Type B pancreatic cell (in vitro differentiated cells): ENCODE measurements at places on chromosomes 13 and 19. TPM values are rescaled to one million over a fixed set of nuclear protein-coding genes. Genes with fewer than 3 reads are reported as not detected.

The MED29 gene
- total RNA-seq = 37.3 and 40.8 TPM in 2 replicates

The SYCN gene
- total RNA-seq = not detected in 2 replicates

DNA sequence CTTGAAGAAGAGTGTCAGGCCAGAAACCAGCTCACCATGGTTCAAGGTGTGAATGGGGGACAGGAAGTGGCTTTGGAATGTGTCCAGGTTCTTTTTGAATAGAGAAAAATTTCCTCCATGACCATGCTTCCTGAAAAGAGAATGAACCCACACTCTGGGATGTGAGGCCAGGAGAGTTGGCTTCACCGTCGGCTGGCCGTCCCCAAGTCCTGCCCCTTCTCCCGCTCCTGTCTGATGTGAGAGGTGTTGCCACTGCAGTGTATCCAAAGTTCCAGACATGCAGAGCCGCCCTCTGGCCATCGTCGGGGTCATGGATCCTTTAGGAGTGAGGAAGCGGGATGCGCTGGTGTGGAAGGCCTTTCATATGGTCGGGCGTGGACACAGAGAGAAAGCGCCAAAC is 101.2 kb downstream of the COL4A2 start:
- H3K4me3 ChIP-seq = no peak overlapping the region
- H3K4me1 ChIP-seq = peaks cover 30% of the 10 kb centered on the region
- DNase-seq = no peak
- no peak overlapping the region for H3K27ac ChIP-seq
- peaks cover 11% of the 10 kb centered on the region for H3K36me3 ChIP-seq
- H3K27me3 ChIP-seq = no peaks in the 10 kb centered on the region

DNA sequence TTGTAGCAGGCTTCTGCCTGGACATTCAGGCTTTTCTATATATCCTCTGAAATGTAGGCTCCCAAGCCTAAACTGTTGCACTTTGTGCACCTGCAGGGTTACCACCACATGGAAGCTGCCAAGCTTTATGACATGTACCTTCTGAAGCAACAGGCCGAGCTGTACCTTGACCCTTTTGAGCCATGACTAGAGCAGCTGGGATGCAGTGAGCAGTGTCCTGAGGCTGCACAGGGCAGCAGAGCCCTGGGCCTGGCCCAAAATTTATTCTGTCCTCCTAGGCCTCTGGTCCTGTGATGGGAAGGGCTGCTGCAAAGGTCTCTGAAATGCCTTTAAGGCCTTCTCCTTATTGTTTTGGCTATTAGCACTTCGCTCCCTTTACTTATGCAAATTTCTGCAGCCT is 23.5 kb upstream of the CD177 start:
- H3K27ac ChIP-seq = no peak overlapping the region
- H3K4me1 ChIP-seq = no peaks in the 10 kb centered on the region
- H3K4me3 ChIP-seq = no peak overlapping the region
- no peaks in the 10 kb centered on the region for H3K27me3 ChIP-seq

The RFC3 gene
- 16.7 and 30.0 TPM in 2 replicates for total RNA-seq

- no peak for DNase-seq
- H3K27me3 ChIP-seq = no peaks in the 10 kb centered on the region
- H3K4me3 ChIP-seq = no peak overlapping the region
Measured at GRCh38 chr13:47396915-47397314, 500.1 kb upstream of the HTR2A start.

The FUT3 gene
- 6.6 and 16.3 TPM in 2 replicates for total RNA-seq

DNA sequence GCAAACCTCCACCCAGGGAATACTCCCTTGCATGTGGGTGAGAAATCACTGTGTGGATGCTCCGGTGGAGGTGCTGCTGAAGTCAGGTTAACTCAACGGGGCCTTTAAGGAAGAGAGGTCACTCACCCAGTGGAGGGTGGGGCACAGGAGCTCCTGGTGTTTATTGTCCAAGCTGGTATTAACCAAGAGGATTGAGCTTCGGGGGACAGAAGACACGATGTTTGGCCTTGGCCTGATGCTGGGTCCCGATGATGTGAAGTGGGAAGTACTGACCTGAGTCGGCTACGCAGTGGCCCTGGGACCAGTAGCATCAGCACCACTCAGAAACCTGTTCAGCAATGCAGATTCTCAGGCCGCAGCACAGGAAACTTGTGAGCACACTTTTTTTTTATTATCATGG is 85.7 kb upstream of the WASF3 start:
- H3K4me1 ChIP-seq = peaks cover 18% of the 10 kb centered on the region
- no peak for DNase-seq
- H3K27me3 ChIP-seq = no peaks in the 10 kb centered on the region
- no peak overlapping the region for H3K4me3 ChIP-seq
- H3K27ac ChIP-seq = no peak overlapping the region
- H3K36me3 ChIP-seq = no peaks in the 10 kb centered on the region

DNA sequence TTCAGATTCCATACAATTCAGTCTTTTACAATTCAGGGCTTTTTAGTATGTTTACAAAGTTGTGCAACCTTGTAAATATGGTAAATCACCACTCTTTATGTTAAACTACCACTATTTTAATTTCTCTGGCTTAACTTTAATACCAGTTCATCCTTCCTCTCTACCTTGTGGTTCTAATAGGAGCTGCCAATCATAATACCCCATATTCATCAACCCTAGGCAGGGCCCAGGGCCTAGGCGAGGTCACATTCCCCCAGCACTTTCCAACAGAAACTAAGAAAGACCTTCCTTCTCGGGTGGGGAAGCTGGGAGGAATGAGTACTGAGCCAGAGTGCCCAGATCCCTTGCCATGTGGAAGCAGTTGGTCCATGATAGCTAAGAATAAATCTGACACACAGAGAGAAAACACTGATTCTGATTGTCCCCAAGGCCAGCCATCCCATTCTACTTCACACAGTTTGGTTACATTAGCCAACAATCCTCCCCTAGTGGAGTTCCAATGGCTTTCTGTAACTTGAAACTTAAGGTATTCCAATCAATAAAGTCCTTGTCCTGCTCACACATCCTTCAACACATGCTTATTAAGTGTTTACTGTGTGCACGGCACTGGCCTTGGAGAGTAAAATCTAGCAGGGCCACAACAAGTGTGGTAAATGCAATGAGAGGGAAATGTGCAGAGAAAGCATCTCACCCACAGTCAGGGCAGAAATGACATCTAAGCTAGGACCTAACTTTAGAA is 76.8 kb downstream of the NUFIP1 start:
- no peaks in the 10 kb centered on the region for H3K27me3 ChIP-seq
- H3K4me3 ChIP-seq = no peak overlapping the region
- H3K36me3 ChIP-seq = no peaks in the 10 kb centered on the region
- H3K4me1 ChIP-seq = peaks cover 7% of the 10 kb centered on the region

The PEAK3 gene
- total RNA-seq = 0.10 TPM in 1 of 2 replicates, not detected in the other

GRCh38 chr13:75345193-75345592 is 136.8 kb downstream of the TBC1D4 start:
- peaks cover 28% of the 10 kb centered on the region for H3K36me3 ChIP-seq
- DNase-seq = no peak
- H3K4me3 ChIP-seq = no peak overlapping the region

DNA sequence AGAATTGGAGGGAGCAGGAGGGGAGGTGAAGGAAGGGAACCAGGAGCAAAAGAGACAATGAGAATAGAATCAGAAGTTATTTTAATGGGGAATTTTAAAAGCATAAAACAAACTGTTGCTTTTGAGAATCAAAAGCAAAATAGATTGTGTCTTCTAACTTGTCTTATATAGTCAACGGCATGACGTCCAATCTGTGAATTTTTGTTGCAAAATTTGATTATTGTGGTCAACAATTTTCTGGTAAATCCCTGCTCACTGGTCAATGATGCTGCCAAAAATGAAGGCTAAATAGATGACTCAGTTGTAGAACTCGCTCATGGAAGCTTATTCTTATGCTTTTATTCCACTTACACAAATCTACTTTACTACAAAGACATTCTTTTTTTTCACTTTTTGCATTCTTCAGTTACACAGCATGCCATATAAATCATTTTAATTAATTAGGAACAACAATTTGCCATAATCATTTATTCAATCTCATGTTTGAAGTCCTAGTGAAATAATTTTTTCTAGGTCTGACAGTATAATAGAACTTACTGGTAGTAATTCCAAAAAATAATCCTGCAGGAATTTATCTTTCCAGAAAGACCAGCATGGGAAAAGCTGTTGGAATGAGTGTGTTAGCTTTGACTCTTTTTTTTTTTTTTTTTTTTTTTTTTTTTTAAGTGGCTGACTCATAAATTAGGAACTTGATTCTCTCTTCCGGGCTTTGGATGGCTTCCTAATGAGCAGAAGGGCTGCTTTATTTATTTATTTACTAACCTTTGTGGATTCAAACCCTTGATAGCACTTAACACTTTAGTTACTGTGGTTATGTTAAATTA is 256.9 kb downstream of the SPRY2 start:
- peaks cover 21% of the 10 kb centered on the region for H3K4me1 ChIP-seq
- DNase-seq = no peak
- H3K4me3 ChIP-seq = peak overlapping the region; percentile 11
- H3K36me3 ChIP-seq = no peaks in the 10 kb centered on the region
- no peaks in the 10 kb centered on the region for H3K27me3 ChIP-seq
- no peak overlapping the region for H3K27ac ChIP-seq

DNA sequence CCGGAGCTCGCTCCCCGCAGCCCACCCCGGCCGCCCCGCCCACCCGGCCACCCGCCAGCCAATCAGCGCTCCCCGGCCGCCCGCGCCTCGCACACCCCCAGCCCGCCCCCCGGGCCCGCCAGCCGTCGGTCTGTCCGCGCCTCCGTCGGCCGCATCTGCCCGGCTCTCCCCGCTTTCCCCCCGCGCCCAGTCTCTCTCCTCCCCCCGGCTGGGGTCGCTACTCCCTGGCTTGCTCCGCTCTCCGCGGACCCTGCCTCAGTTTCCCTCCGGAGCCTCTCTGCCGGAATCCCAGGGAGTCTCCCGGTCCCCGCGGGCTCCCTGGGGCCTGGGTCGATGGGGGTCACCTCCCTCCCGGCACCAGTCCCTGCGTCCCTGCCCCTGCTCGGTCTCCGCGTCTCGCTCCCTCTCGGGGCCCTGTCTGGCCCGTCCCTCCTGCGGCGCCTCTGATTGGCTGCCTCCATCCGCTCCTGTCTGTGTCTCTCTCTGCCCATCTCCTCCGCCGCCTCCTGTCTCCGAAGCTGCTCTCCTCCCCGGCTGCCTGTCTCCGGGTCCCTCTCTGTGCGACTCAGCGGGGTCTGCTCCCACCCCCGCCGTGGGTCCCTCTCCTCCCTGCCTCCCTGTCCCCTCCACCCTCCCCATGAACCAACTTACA is 484 bp downstream of the IL11 start:
- H3K4me1 ChIP-seq = peaks cover 12% of the 10 kb centered on the region
- peak overlapping the region; percentile 84 for H3K4me3 ChIP-seq
- H3K36me3 ChIP-seq = no peaks in the 10 kb centered on the region
- no peak overlapping the region for H3K27ac ChIP-seq
- DNase-seq = no peak

The PDS5B gene
- 32.6 and 69.9 TPM in 2 replicates for total RNA-seq

The CDX2 gene
- total RNA-seq = 11.3 and 31.8 TPM in 2 replicates

GRCh38 chr13:32650705-32651311 is 64.6 kb downstream of the PDS5B start:
- no peak overlapping the region for H3K27ac ChIP-seq
- H3K4me1 ChIP-seq = peaks cover 5% of the 10 kb centered on the region
- H3K27me3 ChIP-seq = no peaks in the 10 kb centered on the region
- H3K4me3 ChIP-seq = no peak overlapping the region

GRCh38 chr19:3441089-3441985 is 39.0 kb downstream of the SMIM24 start:
- peaks cover 11% of the 10 kb centered on the region for H3K4me1 ChIP-seq
- no peaks in the 10 kb centered on the region for H3K27me3 ChIP-seq
- no peak overlapping the region for H3K27ac ChIP-seq
- H3K36me3 ChIP-seq = no peaks in the 10 kb centered on the region

- H3K4me3 ChIP-seq = no peak overlapping the region
- no peak for DNase-seq
- H3K36me3 ChIP-seq = no peaks in the 10 kb centered on the region
- H3K4me1 ChIP-seq = no peaks in the 10 kb centered on the region
- H3K27ac ChIP-seq = no peak overlapping the region
Measured at GRCh38 chr13:105007166-105007808, 1528.2 kb downstream of the EFNB2 start.

GRCh38 chr19:39299404-39299803 is 3.2 kb downstream of the IFNL1 start:
- H3K4me3 ChIP-seq = no peak overlapping the region
- no peak overlapping the region for H3K27ac ChIP-seq
- H3K4me1 ChIP-seq = peaks cover 7% of the 10 kb centered on the region
- peaks cover 32% of the 10 kb centered on the region for H3K27me3 ChIP-seq

GRCh38 chr13:20391597-20392452 is 133.8 kb downstream of the CRYL1 start:
- no peak for DNase-seq
- no peak overlapping the region for H3K27ac ChIP-seq
- no peaks in the 10 kb centered on the region for H3K27me3 ChIP-seq
- peaks cover 7% of the 10 kb centered on the region for H3K4me1 ChIP-seq
- H3K36me3 ChIP-seq = no peaks in the 10 kb centered on the region

- no peak overlapping the region for H3K4me3 ChIP-seq
- H3K27ac ChIP-seq = no peak overlapping the region
- H3K4me1 ChIP-seq = peaks cover 7% of the 10 kb centered on the region
- H3K27me3 ChIP-seq = peaks cover 9% of the 10 kb centered on the region
- no peak for DNase-seq
- H3K36me3 ChIP-seq = no peaks in the 10 kb centered on the region
Measured at GRCh38 chr19:28972058-28972852, 240.7 kb downstream of the UQCRFS1 start.

DNA sequence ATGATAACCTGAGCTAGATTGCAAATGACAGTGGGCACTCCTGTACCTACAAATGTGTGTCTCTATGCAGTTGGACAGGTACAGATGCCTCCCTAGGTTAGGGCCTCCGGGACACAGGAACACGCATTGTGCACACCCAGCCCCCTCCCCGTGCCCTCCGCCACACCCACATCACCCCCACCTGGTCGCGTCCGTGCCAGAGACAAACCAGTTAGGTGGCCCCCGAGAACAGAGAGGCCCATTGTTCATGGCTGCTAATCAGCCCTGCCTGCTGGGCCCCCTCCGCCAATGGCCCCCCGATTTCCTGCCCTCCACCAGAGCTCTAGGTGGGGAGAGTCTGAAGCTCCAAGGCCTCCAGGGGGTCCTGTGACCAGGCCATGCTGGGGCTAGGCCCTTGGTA is 13.7 kb downstream of the NRTN start:
- no peaks in the 10 kb centered on the region for H3K36me3 ChIP-seq
- no peak overlapping the region for H3K27ac ChIP-seq
- H3K27me3 ChIP-seq = peaks cover 8% of the 10 kb centered on the region
- H3K4me1 ChIP-seq = peaks cover 3% of the 10 kb centered on the region

DNA sequence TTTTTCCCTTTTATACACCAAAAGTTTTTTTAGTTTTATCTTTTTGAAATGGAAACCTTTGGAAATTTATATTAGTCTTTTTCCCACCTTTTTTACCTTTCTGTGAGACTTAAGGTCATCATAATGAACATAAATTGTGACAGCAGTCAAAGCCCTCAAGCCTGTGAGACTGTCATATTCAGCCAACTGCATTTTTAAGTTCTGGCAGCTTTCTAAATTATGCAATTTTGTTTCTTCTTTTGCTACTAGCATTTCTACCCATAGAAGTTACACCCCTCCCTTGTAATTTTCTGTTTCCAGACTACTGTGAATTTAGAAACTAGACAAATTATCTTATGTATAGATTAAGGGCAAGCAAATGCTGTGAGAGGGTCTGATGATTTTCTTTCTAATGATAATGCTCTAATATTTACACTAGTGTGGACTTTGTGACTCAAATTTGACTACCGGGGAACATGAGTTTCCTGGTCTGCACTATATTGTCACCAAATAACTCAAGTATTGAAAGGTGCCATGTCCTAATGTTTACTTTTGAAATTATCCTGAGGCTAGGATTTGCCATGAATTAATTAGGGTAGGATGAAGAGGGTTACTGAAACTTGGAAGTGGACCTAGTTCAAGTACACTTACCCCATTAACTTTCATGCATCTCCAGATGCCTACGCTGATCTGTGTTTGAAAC is 43.7 kb downstream of the FRY start:
- DNase-seq = no peak
- peaks cover 8% of the 10 kb centered on the region for H3K4me1 ChIP-seq

GRCh38 chr19:11554160-11554559 is 4.9 kb downstream of the ELOF1 start:
- H3K36me3 ChIP-seq = peaks cover 6% of the 10 kb centered on the region
- no peak overlapping the region for H3K4me3 ChIP-seq
- H3K27me3 ChIP-seq = no peaks in the 10 kb centered on the region
